ENCODE measurements at places on chromosomes 7 and 10. TPM values are rescaled to one million over a fixed set of nuclear protein-coding genes. Genes with fewer than 3 reads are reported as not detected.
A peak's percentile ranks its signal among the peaks of the same experiment; 100 is the strongest.

CRTAC1 gene
- total RNA-seq: not detected

C10orf53 gene
- total RNA-seq: not detected

ZNF467 gene
- total RNA-seq: 0.32 TPM

AKR1B15 gene
- not detected for total RNA-seq

LOXL4 gene
- not detected for total RNA-seq

DNAJB9 gene
- 21.1 TPM for total RNA-seq

TRIM50 gene
- total RNA-seq: not detected

PEX1 gene
- total RNA-seq: 33.7 TPM

- H3K36me3 ChIP-seq: no peaks in the 10 kb centered on the region
- no peaks in the 10 kb centered on the region for H3K4me1 ChIP-seq
- no peak overlapping the region for H3K27ac ChIP-seq
Observed at GRCh38 chr10:14431868-14432267, 101.1 kb upstream of the FRMD4A start.

- no peak overlapping the region for H3K27ac ChIP-seq
- H3K27me3 ChIP-seq: no peaks in the 10 kb centered on the region
- DNase-seq: no peak
- H3K4me1 ChIP-seq: no peaks in the 10 kb centered on the region
Observed at GRCh38 chr7:30038196-30038980, 10.2 kb downstream of the PLEKHA8 start.

DNA sequence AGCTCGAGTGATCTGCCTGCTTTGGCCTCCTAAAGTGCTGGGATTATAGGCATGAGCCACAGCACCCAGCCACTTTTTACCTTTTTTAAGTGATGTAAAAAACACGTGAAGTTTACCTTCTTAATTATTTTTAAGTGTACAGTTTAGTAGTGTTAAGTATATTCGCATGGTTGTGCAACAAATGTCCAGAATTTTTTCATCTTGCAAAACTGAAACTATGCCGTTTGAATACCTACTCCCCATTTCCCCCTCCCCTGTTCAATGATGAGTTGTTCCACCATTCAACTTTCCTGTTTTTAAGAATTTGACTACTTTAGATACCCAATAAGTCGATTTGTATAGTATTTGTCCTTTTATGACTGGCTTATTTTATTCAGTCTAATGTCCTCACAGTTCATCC is 10.9 kb downstream of the NRBF2 start:
- H3K27me3 ChIP-seq: no peaks in the 10 kb centered on the region
- H3K36me3 ChIP-seq: peaks cover 33% of the 10 kb centered on the region
- H3K4me1 ChIP-seq: no peaks in the 10 kb centered on the region
- no peak for DNase-seq
- no peak overlapping the region for H3K4me3 ChIP-seq
- no peak overlapping the region for H3K27ac ChIP-seq

- H3K36me3 ChIP-seq: no peaks in the 10 kb centered on the region
- H3K4me3 ChIP-seq: no peak overlapping the region
- DNase-seq: no peak
- no peaks in the 10 kb centered on the region for H3K4me1 ChIP-seq
- no peaks in the 10 kb centered on the region for H3K27me3 ChIP-seq
Observed at GRCh38 chr7:34277016-34277802, 371.9 kb downstream of the BMPER start.

- no peaks in the 10 kb centered on the region for H3K36me3 ChIP-seq
- no peaks in the 10 kb centered on the region for H3K4me1 ChIP-seq
- no peaks in the 10 kb centered on the region for H3K27me3 ChIP-seq
- H3K27ac ChIP-seq: no peak overlapping the region
Observed at GRCh38 chr10:3503299-3503698, 281.7 kb downstream of the KLF6 start.

- no peak overlapping the region for H3K27ac ChIP-seq
- H3K36me3 ChIP-seq: no peaks in the 10 kb centered on the region
- DNase-seq: no peak
- H3K4me1 ChIP-seq: no peaks in the 10 kb centered on the region
- no peak overlapping the region for H3K4me3 ChIP-seq
Observed at GRCh38 chr7:79702116-79702515, 248.6 kb upstream of the MAGI2 start.

DNA sequence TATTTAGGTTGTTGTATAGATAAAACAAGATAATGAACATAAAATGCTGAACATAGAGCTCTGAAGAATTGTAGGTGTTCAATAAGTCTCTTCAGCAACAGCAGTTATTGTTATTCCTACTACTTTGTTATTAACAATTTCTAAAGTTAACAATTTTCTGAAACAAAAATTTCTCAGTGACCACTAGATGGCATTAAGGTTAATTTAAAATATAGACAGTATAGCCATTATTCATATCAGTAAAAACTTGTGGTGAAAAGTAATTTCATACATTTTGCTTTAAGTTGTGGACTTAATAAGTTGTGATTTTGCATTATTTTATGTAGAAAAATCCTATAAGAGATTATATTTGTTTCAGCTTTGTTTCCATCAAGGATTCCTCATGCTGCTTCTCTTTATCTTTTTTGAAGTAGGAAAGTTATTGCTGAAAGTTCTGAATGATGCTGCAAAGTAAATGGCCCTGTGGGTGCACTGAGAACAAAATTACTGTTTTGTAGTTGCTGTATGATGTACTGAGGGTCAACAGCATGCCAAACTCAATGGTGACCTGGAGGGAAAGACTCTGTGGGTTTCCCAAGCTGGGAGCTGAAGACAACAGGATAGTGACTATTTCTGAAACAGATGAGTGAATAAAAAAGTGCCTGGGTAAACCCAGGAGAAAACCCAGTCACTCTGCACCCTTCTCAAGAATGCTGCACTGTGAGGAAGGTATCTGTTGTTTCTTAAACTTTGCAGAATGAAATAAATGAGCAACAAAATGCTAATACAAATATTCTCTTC is 253.6 kb downstream of the KIF20B start:
- peak; percentile 21 for DNase-seq
- no peak overlapping the region for H3K27ac ChIP-seq
- H3K4me3 ChIP-seq: no peak overlapping the region
- H3K4me1 ChIP-seq: peaks cover 8% of the 10 kb centered on the region

GRCh38 chr10:114911052-114911711 is 26.8 kb upstream of the TRUB1 start:
- H3K4me1 ChIP-seq: no peaks in the 10 kb centered on the region
- H3K27ac ChIP-seq: no peak overlapping the region
- no peak for DNase-seq
- no peak overlapping the region for H3K4me3 ChIP-seq

- H3K27me3 ChIP-seq: no peaks in the 10 kb centered on the region
- DNase-seq: no peak
- H3K4me1 ChIP-seq: no peaks in the 10 kb centered on the region
- no peak overlapping the region for H3K27ac ChIP-seq
Observed at GRCh38 chr10:29554660-29555059, 80.1 kb downstream of the SVIL start.

- no peak overlapping the region for H3K27ac ChIP-seq
- H3K4me3 ChIP-seq: no peak overlapping the region
- DNase-seq: no peak
Observed at GRCh38 chr10:23192712-23193434, 761 bp downstream of the PTF1A start.

DNA sequence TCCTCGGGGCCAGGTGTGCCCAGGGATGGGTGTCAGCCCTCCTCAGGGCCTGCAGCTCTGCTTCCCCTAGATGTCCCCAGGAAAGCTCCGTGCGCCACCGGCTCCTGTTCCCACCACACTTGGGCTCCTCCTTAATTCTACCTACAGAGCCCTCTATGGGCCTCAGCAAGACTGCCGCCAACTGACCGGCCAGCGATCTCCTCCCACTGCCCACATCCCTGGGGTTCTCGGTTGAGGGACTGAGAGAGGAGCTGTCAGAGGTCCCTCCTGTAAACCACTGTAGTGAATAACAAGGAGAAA is 5.3 kb upstream of the LDB3 start:
- no peaks in the 10 kb centered on the region for H3K4me1 ChIP-seq
- no peaks in the 10 kb centered on the region for H3K27me3 ChIP-seq
- no peaks in the 10 kb centered on the region for H3K36me3 ChIP-seq
- no peak for DNase-seq
- H3K4me3 ChIP-seq: no peak overlapping the region

- DNase-seq: no peak
- peak overlapping the region; percentile 71 for H3K27ac ChIP-seq
- H3K4me1 ChIP-seq: peaks cover 87% of the 10 kb centered on the region
Observed at GRCh38 chr10:79264942-79265341, 82.3 kb upstream of the PPIF start.

- no peak for DNase-seq
- H3K4me3 ChIP-seq: no peak overlapping the region
- H3K4me1 ChIP-seq: no peaks in the 10 kb centered on the region
Observed at GRCh38 chr7:93407239-93407638, 167.3 kb downstream of the CALCR start.

DNA sequence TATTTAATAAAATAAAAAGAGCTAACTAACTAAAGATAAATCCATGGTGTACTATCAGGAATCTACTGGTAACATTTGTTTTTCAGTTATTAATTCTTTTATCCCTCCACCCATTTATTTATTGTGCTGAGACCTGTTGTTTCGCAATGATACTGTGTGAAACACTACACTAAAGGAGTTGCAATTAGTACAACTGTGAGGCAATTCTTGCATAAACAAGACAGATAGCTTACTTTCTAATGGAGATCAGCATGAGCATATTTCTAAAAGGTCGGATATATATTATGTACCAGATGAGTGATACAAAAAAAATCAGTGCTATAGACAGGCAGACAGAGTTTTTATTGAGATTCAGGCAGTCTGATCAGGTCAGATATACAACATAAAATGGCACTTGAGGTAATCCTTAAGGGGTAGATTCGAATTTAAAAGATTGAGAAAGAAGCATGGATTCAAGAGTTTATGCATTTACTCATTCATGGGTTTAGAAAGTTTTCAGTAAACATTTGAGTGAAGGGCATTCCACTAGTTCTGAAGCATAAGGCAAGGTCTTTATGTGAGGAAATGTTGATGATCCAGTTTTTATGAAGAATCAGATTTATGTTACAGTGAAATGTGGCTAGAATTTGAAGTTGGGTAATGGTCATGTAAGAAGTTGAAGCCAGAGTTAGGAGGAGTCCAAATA is 147.6 kb downstream of the POLR1F start:
- H3K4me1 ChIP-seq: no peaks in the 10 kb centered on the region
- no peaks in the 10 kb centered on the region for H3K36me3 ChIP-seq
- no peak overlapping the region for H3K27ac ChIP-seq
- H3K27me3 ChIP-seq: no peaks in the 10 kb centered on the region
- no peak overlapping the region for H3K4me3 ChIP-seq
- DNase-seq: no peak

- no peak overlapping the region for H3K27ac ChIP-seq
- no peak for DNase-seq
- H3K36me3 ChIP-seq: no peaks in the 10 kb centered on the region
- no peak overlapping the region for H3K4me3 ChIP-seq
Observed at GRCh38 chr10:4347397-4347796, 478.6 kb upstream of the AKR1E2 start.

DNA sequence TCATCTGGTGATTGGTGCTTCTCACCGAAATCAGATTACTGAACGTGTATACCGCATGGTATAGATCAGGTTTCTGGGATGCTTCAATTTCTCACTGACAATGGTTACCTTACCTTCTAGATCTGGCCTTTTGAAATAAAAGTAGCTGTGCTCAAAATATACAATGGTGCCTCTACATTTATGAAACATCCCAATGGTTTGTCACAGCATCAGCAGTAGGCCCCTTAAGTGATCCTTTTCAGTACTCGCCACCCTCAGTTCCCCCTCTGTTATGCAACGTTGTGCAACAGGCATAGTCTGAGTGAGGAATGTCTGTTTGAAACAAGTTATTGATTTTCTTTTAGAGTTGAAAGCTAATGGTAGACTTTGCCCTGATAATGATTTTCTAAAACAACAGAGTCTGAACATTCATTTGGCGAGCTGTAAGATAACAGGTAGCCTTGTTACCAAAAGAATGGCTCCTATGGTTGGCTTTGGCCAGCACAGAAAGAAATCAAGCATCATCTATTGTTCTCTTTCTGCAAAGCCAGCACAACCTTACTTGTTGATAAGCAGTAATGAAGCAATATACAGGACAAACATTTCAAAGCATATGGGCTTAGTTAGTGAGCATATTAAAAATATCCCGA is 693.9 kb downstream of the PARD3 start:
- H3K4me3 ChIP-seq: no peak overlapping the region
- DNase-seq: no peak
- no peaks in the 10 kb centered on the region for H3K27me3 ChIP-seq
- H3K27ac ChIP-seq: no peak overlapping the region
- H3K4me1 ChIP-seq: no peaks in the 10 kb centered on the region

- no peak overlapping the region for H3K27ac ChIP-seq
- no peak overlapping the region for H3K4me3 ChIP-seq
- H3K36me3 ChIP-seq: no peaks in the 10 kb centered on the region
- peaks cover 15% of the 10 kb centered on the region for H3K4me1 ChIP-seq
- DNase-seq: no peak
Observed at GRCh38 chr7:98805956-98806838, 63.6 kb downstream of the TMEM130 start.

DNA sequence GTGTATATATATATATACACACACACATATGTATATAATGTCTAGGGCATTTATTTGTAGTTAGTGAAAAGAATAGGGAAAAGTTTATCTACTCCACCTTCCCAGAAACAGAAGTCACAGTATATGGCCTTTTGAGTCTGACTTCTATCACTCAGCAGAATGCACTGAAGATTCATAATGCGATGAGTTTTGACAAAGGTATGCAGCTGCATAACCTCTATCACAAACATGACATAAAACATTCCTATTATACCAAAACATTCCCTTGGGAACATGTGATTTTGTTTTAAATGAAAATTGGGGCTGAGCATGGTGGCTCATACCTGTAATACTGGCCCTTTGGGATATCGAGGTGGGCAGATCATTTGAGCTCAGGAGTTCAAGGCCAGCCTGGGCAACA is 137.3 kb upstream of the EEPD1 start:
- DNase-seq: no peak
- no peak overlapping the region for H3K27ac ChIP-seq
- H3K36me3 ChIP-seq: no peaks in the 10 kb centered on the region

- no peaks in the 10 kb centered on the region for H3K36me3 ChIP-seq
- no peak for DNase-seq
- no peak overlapping the region for H3K27ac ChIP-seq
- no peak overlapping the region for H3K4me3 ChIP-seq
- H3K4me1 ChIP-seq: no peaks in the 10 kb centered on the region
Observed at GRCh38 chr10:65350611-65351010, 1575.2 kb upstream of the LRRTM3 start.

DNA sequence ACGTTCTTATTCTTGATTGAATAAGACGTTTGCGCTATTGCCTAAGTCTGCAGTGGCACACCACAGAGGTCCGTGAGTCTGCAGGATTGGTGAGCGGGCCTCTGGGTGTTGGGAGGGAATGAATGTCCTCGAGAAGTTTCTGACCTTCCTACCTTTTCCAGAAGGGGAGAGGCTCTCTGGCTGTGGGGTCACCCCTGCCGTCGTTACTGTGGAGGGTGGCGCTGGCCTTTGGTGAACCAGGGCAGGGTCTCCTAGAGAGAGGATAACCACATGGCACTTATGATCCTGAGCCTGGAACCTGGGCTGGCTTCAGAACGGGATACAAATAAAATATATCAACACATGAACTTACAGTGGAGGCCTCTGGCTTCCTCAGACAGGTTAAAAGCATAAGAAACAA is 13.8 kb downstream of the IL15RA start:
- no peaks in the 10 kb centered on the region for H3K4me1 ChIP-seq
- no peak overlapping the region for H3K4me3 ChIP-seq
- DNase-seq: no peak
- H3K27ac ChIP-seq: no peak overlapping the region
- H3K36me3 ChIP-seq: no peaks in the 10 kb centered on the region
